ENCODE measurements at places on chromosomes 11 and 22.

DNA sequence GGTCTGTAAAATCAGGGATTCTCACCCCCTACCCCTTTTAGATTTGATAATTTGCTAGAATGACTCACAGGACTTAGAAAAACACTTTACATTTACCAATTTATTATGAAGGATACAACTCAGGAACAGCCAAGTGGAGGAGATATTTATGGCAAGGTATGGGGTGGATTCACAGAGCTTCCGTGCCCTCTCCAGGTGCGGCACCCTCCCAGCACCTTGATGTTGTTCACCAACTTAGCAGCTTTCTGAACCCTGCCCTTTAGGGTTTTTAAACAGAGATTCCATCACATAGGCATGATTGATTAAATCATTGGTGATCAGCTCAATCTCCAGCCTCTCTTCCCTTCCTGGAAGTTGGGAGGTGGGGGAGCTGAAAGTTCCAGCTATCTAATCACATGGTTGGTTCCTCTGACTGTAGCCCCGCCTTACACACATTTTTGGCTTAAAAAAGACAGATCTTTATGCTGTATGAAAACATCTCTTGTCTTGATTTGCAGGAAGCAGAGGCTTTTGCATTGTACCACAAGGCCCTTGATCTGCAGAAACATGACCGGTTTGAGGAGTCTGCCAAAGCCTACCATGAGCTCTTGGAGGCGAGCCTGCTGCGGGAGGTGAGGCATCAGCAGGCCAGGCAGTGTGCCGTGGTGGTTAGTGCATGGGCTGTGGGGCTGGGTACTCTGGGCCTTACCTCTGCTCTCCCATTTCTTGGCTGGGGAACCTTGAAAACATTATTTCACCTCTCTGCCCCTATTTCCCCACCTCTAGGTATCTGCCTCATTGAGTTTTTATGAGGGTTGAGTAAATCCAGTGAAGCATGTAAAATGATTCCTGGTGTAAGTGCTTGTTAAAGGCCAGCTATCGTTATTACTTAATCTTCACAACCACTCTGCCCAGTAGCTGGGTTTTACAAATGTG is 27.0 kb downstream of the CABIN1 start:
- no peak for DNase-seq

DNA sequence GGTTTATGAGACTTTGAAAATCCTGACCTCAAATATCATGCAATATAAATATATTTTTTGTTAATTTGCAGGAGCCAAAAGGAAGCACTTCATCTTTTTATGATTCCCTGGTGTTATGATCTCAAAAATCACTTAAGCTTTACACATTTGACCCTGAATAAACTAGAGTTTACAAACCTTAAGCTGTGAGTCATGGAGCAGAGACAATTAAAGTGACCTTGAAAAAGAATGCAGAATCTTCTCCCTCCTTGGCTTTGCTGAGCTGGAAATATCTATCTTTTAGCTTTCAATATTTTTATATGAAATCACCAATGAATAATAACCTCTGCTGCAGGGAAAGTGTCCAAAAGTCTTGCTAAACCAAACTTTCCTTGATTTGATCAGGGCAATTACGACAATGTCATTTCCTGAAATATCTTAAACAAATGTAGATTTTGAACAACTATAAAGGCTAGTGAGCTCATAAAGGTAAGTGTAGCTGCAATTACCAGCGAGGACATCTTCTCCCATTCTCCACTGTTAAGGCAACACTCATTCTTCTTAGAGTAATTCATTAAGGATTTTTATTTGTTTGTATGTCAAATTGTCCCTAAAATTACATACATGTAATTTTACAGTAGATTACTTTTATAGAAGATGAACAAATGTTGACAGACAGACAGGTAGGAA is 747.0 kb upstream of the LUZP2 start:
- DNase-seq, result no peak

- DNase-seq, result no peak
Measured at GRCh38 chr22:36343070-36343719, 44.6 kb downstream of the MYH9 start.

- DNase-seq, result no peak
Measured at GRCh38 chr11:17407575-17407974, 19.1 kb upstream of the KCNJ11 start.

- DNase-seq, result no peak
Measured at GRCh38 chr11:119447664-119448242, 24.8 kb upstream of the THY1 start.

DNA sequence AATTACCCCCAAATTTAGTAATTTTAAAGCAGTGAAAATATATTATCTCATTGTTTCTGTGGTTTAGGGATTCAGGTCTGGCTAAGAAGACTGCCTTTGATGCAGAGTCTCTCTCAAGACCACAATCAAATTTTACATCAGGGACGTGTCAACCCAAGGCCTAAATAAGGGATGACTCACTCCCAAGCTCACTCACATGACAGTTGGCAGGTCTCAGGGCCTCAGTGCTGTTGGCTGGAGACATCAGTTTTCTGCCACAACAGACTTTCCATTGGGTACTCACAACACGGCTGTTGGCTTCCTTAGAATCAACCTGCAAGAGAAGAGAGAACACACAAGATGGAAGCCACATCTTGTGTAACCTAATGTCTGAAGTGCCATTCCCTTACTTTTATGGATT is 377.3 kb downstream of the FAM181B start:
- DNase-seq, result no peak

DNA sequence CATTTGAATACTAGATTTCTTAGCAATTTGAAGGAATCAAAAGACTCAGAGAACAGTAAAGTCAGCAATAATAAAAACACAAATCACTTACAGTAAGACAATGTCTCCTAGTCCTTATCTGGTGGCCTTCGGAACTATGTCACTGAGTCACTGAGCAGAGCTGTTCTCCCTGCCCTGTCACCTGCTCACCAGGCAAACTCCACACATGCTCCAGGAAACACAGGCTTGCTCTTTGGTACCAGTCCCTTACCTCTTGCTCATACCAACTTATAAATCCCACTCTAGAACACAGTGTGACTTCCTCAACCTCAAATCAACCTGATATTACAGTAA is 81.1 kb upstream of the CHRM4 start:
- no peak for DNase-seq

- no peak for DNase-seq
Measured at GRCh38 chr11:60064111-60064510, 7.6 kb downstream of the MS4A3 start.

DNA sequence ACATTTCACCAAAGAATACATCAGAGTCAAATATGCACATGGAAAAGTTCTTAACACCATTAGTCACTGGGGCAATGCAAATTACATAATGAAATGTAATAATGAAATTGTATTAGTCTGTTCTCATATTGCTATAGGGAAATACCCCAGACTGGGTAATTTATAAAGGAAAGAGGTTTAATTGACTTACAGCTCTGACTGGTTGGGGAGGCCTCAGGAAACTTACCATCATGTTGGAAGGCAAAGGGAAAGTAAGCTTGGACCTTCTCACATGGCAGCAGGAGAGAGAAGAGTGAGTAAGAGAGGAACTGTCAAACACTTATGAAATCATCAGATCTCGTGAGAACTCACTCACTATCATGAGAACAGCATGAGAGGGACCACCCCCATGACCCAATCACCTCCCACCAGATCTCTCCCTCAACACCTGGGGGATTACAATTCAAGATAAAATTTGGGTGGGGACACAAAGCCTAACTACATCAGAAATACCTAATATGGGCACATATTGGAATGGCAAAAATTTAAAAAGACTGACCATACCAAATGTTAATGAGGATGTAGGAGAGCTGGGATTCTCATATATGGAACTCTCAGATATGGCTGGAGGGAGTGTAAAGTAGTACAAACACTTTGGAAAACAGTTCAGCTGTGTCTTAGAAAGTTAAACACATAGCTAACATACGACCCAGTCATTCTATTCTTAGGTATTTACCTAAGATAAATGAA is 65.1 kb upstream of the CD44 start:
- no peak for DNase-seq

DNA sequence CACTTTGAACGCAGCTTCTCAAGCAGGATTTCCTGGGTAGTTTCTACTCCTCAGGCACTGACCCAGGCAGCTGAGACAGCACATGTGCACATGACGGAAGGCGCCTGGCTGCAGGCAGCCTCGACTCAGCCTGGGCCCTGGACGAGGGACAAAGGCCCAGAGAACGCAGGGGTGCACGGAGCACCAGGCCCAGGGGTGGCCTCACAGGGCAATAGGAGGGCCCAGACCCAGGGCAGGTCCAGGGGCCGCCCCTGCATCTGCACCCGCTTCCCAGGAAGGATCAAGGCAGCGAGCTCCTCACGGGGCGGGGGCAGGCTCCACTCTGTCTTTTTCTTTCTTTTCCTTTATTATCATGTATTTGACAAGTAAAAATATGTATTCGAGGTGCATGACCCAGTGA is 208.4 kb downstream of the BRD1 start:
- DNase-seq, result no peak

DNA sequence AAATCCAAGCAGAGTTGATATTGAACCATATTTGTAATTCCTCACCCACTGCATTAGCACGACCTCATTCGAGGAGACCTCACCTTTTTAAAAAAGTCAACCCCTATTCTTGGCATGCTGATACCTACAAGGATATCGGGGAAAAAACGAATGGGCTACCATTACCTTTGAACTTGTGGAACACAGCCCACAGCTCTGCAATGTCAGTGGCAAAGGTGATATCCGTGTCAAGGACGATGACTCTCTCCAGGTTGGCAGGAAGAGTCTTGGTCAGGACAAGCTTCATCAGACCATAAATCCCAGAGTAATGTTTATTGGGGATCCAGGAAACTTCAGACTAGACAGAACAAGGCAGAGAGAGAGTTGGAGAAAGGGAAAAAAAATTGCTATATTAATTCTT is 355.6 kb downstream of the LARGE1 start:
- DNase-seq, result no peak

DNA sequence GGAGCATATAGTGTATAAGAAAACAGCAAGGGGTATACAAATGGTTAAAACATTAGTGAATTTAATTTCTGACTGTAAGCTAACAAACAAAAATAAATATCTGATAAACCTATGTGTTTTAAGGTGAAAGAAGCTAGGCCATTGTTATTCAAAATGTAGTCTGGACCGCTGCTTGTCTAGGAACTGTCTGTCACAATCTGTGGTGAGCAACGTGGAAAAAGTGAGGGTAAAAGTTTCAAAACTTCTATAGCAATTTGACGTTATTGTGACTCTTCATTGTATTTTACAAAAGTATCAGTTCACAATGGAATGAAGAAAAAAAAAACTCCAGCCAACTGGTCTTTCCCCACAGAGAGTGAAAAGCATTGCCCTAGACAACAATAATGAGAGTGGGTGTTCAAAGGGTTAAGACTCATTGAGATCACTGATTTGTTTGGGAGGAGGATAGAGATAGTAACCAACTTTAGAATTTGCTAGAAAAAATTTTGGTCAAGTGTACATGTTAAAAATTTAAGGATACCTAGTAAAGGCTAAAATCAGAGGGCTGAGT is 79.1 kb downstream of the UVRAG start:
- DNase-seq, result no peak

DNA sequence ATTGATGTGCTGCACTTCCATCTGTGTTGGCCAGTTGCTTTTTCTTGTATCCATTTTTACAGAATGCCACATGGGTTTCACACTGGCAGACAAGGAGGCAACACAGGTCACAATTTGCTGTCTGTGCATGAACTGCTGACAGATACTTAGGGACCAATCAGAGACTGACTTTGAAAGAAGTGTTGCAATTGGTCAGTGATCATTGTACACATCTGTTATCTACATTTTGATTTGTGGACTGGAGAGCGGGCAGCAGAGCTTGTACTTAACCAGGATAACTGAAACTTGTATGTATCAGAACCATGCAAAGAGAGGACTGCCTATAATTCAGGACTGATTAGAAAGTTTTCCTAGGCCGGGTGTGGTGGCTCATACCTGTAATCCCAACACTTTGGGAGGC is 21.8 kb downstream of the PRR5 start:
- no peak for DNase-seq

DNA sequence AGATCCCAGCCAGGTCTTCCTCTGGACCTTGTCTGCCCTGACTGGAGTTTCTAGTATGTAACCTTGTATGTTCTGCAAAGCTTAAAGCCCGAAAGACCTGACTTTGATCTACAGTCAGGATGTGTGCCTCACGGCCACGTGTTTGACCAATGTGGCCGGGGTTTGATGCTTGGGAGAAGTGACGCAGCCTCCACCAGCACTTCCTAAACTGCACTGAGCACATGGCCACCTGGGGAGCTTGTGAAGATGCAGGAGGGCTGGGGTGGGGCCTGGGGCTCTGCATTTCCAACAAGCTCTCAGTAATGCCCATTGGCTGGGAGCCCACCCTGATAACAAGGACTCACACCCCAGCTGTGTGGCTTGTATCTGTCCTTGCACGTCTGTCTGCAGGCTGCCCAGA is 53.2 kb downstream of the NAT10 start:
- DNase-seq, result no peak

GRCh38 chr11:132898021-132898420 is 634.3 kb downstream of the OPCML start:
- no peak for DNase-seq

DNA sequence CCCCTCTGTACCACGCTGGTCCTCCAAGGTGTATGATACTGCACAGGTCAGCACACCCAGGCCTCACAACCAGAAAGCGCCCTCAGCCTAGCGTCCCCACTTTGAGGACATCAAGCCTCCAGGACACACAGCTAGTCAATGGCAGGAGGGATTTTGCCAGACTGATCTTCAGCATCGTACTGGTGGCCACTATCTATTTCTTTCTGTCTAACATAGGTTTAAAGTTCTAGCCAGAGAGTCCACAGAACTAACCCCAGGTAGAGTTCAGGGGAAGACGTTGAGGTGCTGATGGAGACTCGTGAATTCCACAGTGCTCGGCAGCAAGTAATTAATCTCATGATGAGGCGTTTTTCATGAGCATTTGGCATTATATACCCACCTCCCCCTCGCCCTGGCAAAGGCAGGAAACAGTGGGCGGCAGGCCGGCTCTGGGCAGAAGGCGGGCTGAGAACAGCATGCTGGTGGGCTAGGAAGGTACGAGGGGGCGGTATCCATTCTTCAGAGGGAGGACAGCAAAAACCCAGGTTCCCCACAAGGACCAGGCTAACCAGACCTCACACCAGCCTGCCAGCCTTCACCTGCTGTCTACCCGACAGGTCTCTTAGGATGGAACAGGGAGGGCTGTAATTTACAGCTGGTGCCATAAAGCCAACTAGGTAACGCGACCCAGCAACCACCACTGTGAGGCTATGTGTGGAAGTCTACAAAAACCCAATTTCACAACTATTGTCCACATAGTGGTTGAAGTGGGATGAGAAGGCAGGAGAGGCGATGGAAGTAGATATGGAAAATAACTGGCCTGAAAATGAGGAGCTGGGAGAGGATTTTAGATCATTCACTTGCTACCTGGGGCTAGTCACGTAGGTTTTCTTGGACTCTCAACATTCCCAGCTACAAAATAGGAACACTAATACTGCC is 18.5 kb downstream of the MYH9 start:
- DNase-seq, result no peak
